ENCODE measurements at places on chromosomes 6 and 20.

- DNase-seq: no peak
Measured at GRCh38 chr20:15925376-15925775, 647.9 kb downstream of the KIF16B start.

DNA sequence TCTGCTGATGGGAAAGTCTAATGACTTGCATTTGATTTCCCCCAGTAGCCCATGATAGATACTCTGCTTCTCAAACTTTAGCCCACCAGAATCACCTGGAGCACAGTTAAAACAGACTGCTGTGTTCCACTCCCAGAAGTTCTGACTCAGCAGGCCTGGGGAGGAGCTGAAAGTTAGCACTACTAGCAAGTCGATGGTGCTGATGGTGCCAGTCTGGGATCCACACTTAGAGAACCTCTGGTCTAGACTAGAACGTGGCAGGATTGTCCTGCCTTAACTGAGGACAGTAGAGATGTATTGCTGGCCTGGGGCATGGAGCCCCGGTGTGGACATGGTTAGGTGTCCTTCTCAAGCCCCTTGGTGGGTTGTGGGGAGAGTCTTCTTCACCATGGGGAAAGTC lies 8.7 kb downstream of the TOX2 start:
- DNase-seq: no peak

DNA sequence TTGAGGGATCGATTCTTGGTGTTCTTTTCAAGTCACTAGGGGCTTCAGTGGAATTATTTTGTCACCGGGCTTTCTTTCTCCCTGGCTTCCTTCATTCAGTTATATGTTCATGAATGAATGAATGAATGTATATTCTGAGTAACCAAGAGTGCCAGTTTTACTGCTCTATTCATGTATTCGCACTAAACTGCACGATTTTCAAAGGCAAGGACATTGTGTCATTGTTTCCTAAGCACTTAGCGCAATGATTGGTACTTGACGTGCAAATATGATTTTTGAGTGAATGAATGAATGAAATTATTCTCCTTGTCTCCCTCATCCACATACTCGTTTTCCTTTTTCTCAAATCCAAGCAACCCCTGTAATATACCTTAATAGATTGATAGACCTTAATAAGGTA lies 822 bp downstream of the AFG1L start:
- DNase-seq: no peak

DNA sequence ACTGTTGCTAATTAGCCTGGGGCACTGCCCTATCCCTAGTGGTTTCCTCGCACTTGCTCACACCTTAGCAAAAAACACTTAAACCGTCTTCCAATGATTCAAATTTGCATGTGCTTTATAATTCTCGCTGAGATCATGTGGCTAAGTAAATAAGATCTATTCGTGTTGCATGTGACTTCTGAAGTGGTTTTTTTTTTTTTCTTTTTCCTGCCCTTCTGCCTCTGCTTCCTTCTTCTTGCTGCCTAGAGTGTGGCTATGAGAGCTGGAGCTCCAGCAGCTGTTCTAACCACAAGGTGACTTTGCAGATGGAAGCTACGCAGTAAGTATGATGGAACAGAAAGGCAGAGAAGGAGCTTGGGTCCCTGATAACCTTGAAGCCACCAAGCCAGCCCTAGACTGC lies 36.5 kb downstream of the SULF2 start:
- no peak for DNase-seq

- DNase-seq: no peak
Measured at GRCh38 chr6:122799916-122800686, 11.0 kb downstream of the SMPDL3A start.

- no peak for DNase-seq
Measured at GRCh38 chr20:46222521-46223007, 85.7 kb downstream of the CDH22 start.

GRCh38 chr6:170102038-170102437 lies 188.8 kb downstream of the DLL1 start:
- DNase-seq: no peak

- DNase-seq: no peak
Measured at GRCh38 chr20:59404749-59405148, 104.3 kb downstream of the EDN3 start.

DNA sequence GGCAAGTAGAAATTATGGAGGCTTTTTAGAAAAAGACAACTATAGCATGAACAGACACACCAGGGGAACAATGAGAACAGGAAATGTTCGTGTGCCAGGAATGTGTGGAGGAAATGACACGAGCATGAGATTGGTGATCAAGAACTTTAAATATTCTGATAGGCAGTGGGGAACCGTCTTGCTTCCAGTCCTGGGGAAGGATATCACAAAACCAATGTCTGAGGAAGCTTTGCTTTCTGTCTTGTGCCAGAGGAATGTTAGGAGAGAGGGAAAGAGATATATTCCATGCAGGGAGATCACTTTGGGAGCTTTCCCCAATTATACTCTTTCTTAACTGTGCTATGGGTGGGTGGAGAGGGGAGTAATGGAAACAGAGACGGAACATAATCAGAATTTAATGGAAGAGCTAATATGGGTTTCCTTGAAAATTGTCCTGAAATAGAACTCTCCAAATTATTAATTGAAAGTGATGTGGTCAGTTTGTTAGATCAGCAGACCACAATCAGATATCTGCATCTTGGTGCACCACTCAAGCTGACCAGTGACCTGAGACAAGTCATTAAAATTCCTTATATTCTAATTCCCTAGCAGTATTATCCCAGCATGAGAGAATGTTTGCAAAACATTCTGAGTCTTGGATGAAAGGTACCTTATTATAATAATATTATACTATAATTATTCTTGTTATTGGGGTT lies 178.2 kb downstream of the SOX4 start:
- DNase-seq: no peak

GRCh38 chr20:23147964-23148730 lies 62.0 kb upstream of the CD93 start:
- no peak for DNase-seq

DNA sequence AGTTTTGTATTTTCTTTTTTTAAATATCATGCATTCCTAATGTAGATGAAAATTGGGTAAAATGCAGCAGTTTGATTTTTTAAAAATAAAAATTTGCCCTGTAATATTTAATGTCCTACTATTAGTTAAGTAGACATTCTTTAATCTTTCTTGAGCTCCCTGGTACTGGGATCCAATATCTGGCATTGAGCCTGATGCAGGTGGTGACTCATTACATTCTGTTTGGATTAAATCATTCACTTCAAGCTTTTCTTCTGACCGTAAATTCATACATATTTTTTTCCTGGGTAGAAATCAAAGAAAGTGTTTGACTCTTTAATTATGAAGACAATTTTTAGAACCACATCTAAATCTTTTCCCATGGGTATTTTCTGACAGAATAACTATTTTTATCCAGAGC lies 768.8 kb upstream of the SLC35B3 start:
- no peak for DNase-seq

- DNase-seq: no peak
Measured at GRCh38 chr6:157233686-157234085, 89.6 kb downstream of the TMEM242 start.

GRCh38 chr20:24833592-24833991 lies 115.5 kb upstream of the CST7 start:
- no peak for DNase-seq

DNA sequence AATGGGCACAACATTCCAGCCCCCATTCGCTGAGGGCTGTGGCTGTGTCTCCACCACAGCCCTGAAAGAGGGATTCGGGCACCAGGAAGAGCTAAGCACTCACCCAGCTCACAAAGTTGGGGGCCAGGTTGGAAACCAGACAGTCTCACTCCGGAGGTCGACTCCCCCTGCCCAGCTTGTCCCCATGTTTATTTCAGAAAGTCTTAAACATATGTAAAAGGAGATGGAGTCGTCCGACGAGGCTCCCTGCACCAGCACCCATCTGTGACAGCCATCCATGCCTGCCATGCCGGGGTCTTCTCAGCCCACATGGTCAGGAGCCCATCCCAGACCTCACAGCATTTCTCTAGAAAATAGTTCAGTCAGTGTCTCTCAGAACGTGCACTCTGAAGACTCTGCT lies 63.6 kb upstream of the STX16 start:
- DNase-seq: no peak

All from stimulated activated naive B cell treated with anti-CD40 and anti-IgM and Interleukin-4, amounts not matched to agents 10 μg/mL and 1 μg/mL and 100 μg/mL, for 72 hours (primary cell).